ENCODE measurements at places on chromosomes 12 and 14.

- no peak for DNase-seq
Observed at GRCh38 chr12:88860851-88861250, 280.6 kb upstream of the KITLG start.

DNA sequence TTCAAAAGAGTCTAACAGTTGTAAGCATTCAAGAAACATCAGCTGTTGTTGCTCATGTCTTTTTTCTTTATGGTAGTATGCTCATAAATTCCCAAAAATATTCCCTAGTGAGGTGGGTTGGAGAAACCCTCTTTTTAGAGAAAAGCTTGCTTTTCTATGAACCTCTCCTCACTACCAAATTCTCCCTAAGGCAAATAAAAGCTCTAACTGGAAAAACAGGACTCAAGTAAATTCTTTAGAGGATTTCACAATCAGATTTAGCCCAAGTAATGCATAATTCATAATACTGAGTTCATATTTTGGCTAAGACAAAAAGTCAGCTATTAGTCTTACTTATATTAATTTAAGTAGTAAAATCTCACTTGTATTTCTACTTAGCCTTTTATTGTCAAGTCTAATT is 59.1 kb downstream of the DIO2 start:
- DNase-seq = no peak

GRCh38 chr14:100532906-100533655 is 54.1 kb downstream of the BEGAIN start:
- DNase-seq = no peak

- no peak for DNase-seq
Observed at GRCh38 chr14:36829547-36829946, 167.9 kb downstream of the PAX9 start.

DNA sequence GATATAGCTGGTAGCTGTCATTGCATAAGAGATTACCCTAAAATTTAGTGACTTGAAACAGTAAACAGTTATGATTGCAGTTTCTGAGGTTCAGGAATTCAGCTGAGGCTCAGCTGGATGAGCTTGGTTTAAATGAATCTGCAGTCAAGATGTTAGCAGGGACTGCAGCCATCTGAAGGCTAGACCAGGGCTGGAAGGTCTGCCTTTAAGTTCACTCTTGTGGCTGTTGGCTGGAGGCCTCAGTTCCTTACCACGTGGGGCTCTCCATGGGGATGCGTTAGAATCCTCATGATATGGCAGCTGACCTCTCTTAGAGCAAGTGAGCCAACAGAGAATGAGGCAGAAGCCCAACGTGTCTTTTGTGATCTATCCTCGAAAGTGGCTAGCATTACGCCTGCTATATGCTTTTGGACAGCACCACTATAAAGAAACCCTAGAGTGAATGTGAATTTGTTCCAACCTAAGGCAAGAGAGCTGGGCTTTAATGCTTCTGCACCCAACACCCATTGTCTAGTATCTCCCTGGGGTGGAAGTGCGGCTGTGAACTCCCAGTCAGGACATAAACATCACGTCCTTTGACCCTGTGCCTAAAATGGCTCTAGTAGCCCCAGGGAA is 26.0 kb downstream of the HSPB8 start:
- DNase-seq = no peak

GRCh38 chr14:91315844-91316267 is 71.4 kb upstream of the GPR68 start:
- DNase-seq = no peak

GRCh38 chr12:75766263-75767160 is 255.1 kb upstream of the KRR1 start:
- peak; percentile 59 for DNase-seq

- no peak for DNase-seq
Observed at GRCh38 chr12:103668520-103668919, 81.4 kb downstream of the STAB2 start.

DNA sequence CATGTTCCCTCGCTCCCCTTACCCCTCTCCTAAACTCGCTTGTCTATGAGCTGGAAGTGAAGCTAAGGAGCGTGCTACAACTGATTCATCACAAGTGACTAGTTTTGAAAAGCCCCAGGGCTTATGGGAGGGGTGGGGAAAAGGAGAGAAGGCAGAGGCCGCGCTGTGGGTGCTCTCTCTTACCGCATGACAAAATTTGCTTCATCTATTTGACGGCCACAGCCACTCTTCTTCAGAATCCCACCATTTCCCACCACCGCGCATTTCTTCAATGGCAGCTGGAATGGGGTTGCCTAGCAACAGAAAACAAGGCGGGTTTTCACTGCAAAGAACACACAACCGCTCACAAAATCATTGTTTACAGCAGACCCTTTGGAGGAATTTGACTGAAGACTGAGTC is 79.4 kb downstream of the ST8SIA1 start:
- DNase-seq = peak; percentile 28

- DNase-seq = no peak
Observed at GRCh38 chr12:26044007-26044394, 80.8 kb downstream of the BHLHE41 start.

DNA sequence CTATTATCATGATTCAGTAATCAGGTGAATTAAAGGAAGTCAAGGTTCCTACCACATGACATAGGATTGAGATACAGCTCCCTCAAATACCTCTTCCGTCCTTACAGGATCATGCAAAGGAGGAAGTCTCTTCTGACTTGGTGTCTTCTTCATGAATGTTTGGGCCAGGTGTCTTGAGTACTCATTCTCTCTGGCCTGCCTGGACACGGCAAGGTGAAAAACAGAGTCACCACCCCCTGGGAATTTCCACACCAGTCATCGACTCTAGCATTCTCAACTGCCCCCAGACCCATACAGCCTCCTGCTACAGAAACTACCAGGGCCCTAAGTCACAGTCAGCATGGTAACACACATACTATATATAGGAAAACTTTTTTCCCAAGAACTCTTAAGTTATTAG is 44.9 kb upstream of the LTBP2 start:
- DNase-seq = no peak

DNA sequence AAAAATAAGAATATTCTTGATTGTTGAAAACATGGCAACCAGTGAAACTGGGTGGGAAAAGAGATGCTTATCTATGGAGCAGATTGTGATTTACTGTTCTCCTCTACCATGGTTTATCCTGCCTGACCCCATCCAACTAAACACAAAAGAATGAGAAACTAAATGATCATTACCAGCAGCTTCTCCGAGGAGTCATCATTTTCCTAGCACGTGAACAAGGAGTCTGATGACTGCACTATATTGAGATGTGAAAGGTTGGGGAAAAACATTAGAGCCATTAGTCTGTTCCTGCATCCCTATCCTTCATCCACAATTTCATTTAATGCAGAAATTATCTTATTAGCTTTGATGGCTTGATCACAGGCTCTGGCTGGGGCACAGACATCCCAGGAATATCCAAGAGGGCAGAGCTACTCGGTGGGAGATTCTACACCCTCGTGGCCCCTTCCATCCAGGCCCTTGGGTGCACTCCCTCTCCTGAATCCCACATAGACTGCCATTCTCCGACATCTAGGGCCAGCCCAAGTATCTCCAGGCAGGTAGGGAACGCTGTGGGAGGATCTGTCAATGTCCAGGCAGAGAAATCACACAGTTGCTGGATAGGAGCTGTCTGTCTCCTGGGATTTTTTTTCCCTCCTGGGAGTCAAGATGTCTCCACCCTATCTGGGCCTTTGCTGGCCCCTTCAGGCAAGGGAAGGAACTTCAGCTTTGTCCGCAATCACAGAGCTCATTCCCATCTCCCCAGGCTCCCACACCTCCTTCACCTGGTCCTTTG is 43.3 kb upstream of the DHRS4 start:
- DNase-seq = no peak

DNA sequence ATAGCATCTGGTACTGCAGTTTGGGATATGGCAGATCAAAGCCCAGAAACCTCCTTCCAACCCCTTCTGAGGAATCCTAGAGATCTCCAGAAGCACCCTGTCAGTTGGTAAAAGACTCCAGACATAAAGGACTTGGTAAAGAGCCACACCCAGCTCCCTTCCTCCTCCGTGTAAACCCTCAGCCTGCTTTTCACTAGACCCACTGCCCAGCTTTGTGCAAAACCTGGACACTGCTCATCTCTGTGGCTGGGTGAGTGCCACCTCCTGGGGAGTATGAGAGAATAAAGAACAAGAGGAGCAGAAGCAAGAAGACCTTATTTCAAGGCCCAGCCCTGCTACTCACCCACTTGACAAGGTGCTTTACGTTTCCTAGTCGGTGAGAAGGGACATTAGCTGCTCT is 33.0 kb downstream of the ANO2 start:
- DNase-seq = no peak

DNA sequence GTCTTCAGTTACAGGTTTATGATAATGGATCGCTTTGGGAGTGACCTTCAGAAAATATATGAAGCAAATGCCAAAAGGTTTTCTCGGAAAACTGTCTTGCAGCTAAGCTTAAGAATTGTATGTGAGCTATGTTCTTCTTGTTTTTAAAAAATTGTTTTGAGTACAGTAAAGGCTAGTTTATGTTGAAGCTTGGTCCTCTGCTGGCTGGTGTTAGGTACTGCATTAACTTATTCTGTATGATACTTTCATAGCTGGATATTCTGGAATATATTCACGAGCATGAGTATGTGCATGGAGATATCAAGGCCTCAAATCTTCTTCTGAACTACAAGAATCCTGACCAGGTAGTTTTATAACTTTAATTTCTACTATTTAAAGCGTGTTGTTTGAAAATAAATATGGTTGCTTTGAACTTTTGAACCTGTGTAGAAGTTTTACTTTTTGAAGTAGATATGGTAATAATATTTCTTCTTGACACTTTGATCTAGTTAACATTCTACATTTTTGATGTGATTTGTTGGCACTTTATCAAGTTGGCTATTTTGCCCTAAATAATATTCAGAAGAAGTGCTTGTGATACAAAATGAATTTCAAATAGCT is 55.7 kb downstream of the VRK1 start:
- DNase-seq = peak; percentile 23

DNA sequence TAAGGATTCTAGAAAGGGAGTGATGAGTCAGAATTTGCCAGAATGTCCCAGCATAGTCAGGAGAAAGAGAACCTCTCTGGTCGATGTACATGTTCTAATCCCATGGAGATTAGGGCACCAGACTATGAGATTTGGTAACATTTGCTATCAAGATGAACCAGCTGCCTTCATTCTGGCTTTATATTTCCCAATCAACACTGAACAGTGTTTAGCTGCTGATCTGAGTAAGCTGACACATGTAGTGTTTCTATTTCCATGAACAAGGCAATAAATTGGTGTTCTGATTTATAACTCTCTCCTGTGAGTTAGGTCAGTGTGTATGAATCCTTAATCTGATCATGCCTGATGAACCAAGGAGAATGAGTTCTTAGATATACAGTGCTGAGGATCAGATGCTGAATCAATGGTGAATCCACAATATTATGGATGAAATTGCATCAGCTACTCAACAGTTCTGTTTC is 158.0 kb upstream of the AMIGO2 start:
- DNase-seq = no peak

- DNase-seq = no peak
Observed at GRCh38 chr14:36300337-36300736, 20.1 kb downstream of the MBIP start.

- DNase-seq = peak; percentile 35
Observed at GRCh38 chr14:61927060-61927459, 164.8 kb downstream of the SNAPC1 start.

GRCh38 chr12:15982071-15982470 is 70.9 kb downstream of the DERA start:
- no peak for DNase-seq

- no peak for DNase-seq
Observed at GRCh38 chr14:63180011-63180410, 24.2 kb upstream of the RHOJ start.

DNA sequence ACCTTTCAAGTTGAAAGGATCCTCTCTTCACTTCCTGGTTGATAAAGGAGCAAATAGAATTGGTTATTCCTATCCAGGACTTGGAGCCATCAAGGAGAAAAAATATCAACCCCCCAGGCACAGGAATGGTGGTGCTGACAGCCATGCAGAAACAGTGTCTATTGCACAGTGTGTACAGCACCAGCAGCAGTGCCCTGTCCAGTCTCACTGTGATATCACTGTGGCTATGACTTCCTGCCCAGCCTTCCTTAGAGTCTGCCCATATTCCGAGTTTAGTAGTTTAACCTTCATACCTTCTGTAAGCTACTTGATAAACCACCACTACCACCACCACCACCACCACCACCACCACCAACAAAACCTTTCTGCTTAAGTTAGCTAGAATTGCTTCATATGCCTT is 45.1 kb upstream of the FERMT2 start:
- no peak for DNase-seq
